ENCODE measurements at places on chromosomes 1 and 21.

- peak; percentile 18 for DNase-seq
These were observed 388.7 kb downstream of the USH2A start for GRCh38 chr1:216034506-216034905.

DNA sequence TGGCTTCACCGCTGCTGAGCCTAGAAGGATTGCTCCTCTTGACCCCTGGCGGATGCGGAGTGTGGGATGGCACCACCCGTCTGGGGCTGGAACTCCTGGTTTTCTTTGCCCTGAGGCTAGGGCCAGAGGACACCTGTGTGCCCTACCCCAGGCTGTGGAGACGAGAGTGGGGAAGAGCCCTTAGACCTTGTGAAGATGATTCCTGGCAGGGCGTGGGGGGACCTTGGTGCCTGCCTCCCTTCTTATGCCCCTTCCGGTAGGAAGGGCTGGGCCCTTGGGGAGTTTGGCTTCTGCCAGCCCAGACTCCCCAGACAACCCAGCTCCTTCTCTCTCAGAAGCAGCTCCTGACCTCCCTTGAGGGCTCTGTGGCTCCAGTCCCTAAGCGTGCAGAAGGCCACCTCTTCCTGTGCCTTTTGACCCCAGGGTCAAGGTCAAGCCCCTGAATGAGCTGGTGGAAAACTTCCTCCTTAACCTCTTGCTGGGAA, 891 bp downstream of the RPS6KA1 start:
- DNase-seq, result peak; percentile 18

- no peak for DNase-seq
These were observed 607.9 kb downstream of the PTPRC start for GRCh38 chr1:199246716-199247115.

GRCh38 chr1:157113106-157113505, 13.5 kb upstream of the ETV3L start:
- no peak for DNase-seq

GRCh38 chr1:87224201-87224600, 104.5 kb upstream of the LMO4 start:
- DNase-seq, result peak; percentile 97

DNA sequence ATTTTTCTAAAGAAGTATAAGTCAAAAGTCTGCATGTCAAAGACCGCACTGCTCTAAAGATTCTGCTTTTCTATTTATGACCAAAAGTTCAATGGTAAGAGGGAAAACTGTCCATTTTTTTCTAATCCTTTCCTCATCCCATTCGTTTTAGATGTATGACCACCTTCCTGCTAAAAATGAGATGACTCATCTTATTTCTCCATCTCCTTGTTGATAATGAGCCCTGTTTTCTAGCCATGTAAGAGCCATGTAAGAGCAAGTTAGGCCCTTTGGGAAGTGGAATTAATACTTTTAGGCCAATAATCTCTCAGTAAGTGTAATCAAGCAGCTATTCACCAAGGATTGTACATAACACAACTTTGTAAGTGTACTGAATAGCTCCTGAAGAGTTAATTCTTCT, 475.6 kb upstream of the B3GALT2 start:
- DNase-seq, result no peak

- no peak for DNase-seq
These were observed 25.7 kb upstream of the BACE2 start for GRCh38 chr21:41142051-41142795.

DNA sequence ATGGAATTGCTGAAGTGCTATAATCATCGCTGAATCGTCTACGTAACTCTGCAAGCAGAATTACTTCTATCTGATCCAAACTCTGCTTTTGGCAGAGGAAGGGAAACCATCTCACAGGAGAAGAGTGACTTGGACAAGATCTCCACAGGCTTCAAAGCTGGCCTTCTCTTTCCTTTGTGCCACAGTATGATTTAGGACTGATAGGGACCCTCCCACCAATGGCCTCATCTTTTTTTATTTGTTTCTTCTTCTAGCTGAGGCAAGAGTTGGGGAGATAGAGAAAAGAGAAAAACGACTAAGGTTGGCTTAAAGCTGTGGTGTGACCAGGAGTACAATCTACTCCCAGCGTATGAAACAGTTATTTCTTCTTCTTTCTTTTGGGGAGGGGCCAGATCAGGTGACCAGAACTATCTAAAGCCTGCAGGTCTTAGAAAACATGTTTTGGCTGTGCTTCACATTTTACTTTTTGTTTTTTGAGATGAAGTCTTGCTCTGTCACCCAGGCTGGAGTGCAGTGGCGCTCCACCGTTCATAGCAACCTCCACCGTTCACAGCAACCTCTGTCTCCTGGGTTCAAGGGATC, 35.0 kb downstream of the ZNF496 start:
- DNase-seq, result no peak

DNA sequence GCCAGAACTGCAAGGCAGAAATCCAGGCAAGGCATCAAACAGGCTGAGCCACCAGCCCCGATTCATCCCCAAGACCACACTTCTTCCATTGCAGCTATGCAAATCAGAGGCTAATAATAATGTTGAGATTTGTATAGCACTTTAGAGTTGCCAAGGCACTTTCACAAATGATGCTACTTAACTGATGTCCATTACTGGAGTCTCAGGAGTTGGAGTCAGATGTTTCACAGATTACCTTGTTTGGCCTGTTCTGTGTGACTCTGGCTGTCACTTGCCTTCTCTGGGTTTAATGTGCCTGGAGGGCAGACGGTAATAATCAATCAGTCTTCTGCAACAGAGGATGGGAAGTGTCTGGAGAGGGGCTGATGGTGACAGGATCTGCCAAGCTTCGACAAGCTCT, 40.8 kb upstream of the MPZL1 start:
- DNase-seq, result no peak

- no peak for DNase-seq
These were observed 72.3 kb upstream of the ACTRT2 start for GRCh38 chr1:2948751-2949680.

- DNase-seq, result no peak
These were observed 56.4 kb downstream of the KIF26B start for GRCh38 chr1:245211035-245211749.
